ENCODE measurements at places on chromosomes 12 and 14.

DNA sequence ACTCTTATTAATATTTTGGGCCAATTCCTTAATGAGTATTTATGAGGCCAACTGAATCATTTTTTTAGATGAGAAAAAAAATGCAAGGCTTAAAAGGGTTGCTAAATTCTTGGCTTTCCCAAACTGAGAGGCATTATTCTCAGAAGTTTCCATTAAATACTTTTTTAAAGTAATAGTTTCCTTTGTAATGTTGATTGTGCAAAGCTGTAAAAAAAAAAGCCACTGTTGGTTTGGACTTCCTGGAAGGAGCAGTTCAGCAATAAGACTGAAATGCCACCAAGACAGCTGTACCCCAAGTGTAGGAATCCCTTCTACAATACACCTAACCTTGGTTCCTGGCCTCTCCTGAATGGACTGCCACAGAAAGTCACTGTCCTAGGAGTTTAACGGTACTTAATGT, 231.3 kb downstream of the MON2 start:
- no peak for DNase-seq

DNA sequence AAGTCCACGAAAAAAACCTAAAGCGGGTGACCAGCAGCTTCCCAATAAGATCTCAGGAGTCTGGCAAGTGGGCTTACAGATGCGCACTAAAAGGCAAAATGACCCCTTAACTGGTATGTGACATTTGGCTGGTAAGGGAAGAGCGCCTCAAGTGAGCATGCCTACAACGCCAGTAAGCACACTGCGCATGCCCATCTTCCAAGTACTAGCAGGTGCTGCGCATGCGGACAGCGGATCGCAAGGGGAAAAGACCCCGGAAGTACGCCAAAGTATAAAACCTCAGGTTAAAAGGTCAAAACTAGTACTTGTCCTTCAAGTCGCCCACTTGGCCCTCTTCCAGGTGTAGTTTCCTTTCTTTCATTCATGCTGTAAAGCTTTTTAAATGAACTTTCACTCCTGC, 518.5 kb upstream of the MDGA2 start:
- DNase-seq = no peak

DNA sequence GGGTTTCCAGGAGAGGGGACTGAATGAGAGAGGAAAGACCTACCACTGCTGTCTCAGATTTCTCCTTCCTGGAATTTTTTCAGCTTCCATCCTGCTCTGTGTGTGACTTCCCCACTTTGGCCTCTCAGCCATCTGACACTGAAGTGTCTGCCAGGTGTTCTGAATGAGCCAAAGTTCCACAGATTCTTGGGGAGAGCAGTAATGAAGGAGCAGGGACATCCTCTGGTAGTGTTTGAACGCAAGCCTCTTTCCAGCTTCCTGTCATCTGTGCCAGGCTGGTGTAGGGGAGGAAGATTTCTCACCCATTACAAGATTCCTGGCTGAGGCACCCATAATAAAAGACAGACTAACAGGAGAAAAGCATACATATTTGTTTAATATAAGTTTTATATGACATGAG, 141.7 kb upstream of the NRXN3 start:
- DNase-seq = no peak

DNA sequence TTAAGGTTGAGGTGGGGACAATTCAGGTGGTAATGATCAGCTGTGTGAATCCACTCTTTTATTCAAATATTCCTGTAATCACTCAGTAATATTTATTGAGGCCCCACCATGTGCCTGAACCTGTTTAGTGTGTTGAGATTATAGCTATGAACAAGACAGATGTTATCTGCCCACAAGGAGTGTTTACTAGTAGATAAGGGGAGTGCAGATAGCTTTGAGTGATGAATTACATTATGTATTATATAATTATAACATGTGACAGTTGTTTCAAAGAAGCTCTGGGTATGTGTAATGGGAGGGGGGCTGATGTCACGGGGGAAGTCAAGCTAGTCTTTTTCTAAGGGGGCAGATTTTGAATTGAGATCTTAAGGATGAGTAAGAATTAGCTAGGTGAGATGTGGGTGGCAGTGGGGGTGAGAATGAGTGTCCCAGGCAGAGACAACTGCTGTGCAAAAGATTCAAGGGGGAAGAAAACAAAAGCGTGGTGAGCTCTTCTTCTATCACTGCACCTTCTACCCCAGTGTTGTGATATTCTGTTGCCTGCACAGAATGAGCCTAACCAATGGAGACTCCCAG, 21.3 kb upstream of the SRRM4 start:
- DNase-seq = no peak

- DNase-seq = no peak
Measured at GRCh38 chr12:77366616-77367015, 301.2 kb upstream of the E2F7 start.

- DNase-seq = peak; percentile 47
Measured at GRCh38 chr12:2291182-2291832, 238.5 kb downstream of the CACNA1C start.
